Renal cortical epithelial cell (primary cell): ENCODE measurements at places on chromosomes 1 and 21. TPM values are rescaled to one million over a fixed set of nuclear protein-coding genes. Genes with fewer than 3 reads are reported as not detected.

MTARC2 gene
- total RNA-seq, result 10.8 and 14.1 TPM in 2 replicates

PCAT6 gene
- 0.40 TPM in 1 of 2 replicates, not detected in the other for total RNA-seq

CELSR2 gene
- 8.5 and 75.9 TPM in 2 replicates for total RNA-seq

FLG gene
- 1.7 and 10.9 TPM in 2 replicates for total RNA-seq

FOXO6 gene
- 0.25 TPM in 1 of 2 replicates, not detected in the other for total RNA-seq

TDRD5 gene
- total RNA-seq, result 0.10 and 0.87 TPM in 2 replicates

CA6 gene
- total RNA-seq, result not detected in 2 replicates

- peak; percentile 70 for DNase-seq
These were observed 147.8 kb downstream of the TLR5 start for GRCh38 chr1:222995236-222995580.

- DNase-seq, result no peak
These were observed 12.4 kb upstream of the C2CD2 start for GRCh38 chr21:41966041-41966833.

GRCh38 chr1:113321771-113322387 lies 68.4 kb upstream of the MAGI3 start:
- no peak for DNase-seq

- DNase-seq, result no peak
These were observed 303.1 kb downstream of the CTH start for GRCh38 chr1:70714149-70714548.

DNA sequence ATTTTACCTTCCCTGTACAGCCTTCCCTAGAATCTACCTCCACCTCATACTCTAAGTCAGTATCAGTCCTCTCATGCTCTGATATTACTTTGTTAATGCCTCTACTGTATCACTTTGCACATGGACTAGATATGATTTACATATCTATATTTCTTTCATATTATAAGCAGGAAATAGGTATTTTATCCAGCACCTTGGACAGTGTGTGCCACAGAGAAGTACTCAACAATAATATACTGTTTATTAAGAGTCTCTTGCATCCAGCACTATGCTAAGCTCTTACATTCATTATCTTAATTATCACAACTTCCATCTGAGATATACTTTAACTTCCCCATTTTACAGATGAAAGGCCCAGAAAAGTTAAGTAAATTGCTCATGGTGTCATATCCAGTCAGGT lies 247.9 kb upstream of the DAB1 start:
- no peak for DNase-seq

GRCh38 chr21:31173881-31174555 lies 135.7 kb upstream of the KRTAP19-8 start:
- DNase-seq, result no peak

GRCh38 chr1:206909161-206909882 lies 12.1 kb downstream of the IL24 start:
- DNase-seq, result peak; percentile 84
